Jurkat, Clone E6-1 (cell line): ENCODE measurements at places on chromosomes 2 and 18.

DNA sequence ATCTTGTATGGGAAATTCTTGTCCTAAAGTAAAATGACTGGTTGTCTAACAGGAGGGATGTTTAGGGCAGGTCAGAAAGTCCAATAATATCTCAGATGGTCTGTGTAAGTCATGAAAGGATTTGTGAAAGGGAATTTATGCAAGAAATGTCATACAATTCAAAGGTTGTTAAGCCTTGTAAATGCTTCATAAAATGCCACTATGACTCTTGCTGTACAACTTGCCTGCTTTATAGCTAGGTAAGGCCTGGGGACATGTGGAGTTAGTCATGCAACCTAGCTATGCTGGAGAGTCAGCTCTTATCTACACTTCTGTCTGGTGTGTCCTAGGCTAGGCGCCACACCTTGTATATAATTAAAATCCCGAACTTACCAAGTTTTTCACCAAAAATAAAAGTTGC, 36.9 kb upstream of the VWA3B start:
- DNase-seq = no peak

DNA sequence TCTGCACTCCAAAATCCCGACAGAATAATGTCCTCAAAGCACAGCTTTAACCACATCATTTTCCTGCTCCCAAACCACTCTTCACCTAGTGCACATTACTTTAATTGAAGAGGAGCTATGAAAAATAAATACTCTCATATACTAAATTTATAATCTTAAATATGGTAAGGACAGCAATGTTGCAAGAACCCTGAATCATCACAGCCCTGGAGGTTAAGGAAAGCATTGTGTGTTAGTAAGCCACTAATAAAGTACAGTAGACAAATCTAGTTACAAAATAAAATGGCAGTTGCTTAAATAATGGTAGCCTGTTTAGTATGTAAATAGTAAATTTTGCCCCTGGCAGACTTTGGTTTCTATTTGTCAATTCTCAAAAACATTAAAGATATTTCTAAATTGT, 27.0 kb upstream of the CCDC178 start:
- DNase-seq = no peak

DNA sequence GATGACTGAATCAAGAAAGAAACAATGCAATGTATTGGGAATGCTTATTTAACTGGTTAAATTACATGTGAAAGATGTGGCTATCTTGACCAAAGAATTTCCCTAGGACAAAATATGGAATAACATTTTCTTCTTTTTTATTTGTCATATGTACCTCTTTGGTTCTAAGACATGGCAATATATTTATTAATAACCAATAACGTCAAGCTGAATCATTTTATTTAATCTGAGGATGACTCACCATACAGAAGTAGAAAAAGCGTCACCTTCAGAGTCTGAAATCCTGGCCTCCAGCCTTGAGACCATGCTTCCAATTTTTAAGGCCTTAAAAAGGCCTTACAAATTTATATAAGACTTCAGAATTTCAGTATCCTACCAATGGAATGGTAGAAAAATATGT, 1464.9 kb downstream of the SUCLG1 start:
- DNase-seq = no peak

DNA sequence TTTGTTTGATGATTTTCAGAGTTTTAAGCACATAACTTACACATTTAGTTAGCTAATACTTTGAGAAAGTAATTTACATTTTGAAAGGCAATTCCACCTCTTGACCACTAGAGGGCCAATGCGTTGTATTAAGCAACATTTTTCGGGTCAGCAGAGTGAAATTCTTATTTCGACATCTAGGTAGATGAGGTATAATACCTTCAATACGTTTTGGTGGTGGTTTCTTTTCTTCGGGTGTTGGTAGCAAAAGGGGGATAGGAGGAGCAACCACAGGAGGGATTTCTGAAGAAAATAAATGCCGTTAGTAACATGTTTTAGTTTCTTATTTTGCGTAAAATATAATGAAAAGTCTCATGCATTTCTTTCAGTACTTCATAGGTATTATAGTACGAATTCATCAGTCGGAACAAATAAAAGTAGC, 106.3 kb downstream of the TTN start:
- DNase-seq = peak; percentile 20

DNA sequence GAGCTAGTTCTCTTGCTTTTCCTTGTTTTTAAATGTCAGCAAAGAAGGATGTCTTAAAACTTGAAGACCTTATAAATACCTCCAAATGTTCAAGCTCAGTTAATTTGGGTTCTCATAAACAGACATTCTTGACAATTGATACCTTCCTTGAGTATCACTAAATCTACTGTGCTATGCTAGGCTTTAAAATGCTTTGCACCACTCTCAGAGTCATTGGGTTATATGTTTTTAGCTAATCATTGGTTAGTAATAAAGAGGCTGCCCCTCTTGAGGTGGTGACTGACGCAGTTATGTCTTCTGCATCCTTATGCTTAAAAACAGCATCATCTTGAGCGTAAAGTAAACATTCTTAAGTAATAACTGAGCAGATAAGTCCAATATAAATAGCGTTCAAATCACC, 276.0 kb downstream of the AGPS start:
- DNase-seq = no peak

DNA sequence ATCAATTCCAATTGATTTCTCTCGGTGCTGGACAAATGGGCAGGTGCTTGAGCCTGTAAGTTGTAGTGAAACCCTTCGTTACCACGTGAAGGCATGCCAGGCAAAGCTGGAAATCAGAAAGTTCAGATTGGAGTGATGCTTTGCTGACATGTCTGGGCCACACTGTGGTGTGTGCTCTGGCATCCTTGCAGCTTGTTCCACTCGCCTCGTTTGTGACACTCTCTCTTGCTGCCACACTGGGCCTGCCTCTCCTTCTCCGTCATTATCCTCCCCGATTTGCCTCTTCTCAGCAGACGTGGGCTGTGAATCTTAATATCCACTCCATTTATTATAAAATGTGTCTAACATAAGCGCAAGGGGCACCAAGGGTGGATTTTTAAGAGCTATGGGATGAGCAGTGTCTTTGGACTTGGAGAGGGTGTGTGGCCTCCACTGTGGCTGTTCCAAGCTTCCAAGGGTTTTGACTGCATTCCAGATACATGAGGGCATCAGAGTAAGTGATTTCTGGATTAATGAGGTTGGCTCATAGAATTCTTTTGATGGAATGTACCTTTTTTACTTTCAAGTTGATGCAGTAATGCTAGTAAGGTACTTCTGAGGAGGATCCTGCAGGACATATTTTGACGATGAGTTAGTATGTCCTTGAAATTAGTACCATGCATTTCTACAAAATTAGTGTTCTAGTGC, 238.8 kb downstream of the TPGS2 start:
- no peak for DNase-seq
